ENCODE measurements at places on chromosomes 2 and 18. TPM values are rescaled to one million over a fixed set of nuclear protein-coding genes. Genes with fewer than 3 reads are reported as not detected.

- no peak for ATAC-seq
These were observed 151.1 kb upstream of the RIOK3 start for GRCh38 chr18:23301972-23302371.

CPLX4 gene
- not detected for total RNA-seq

C1QL2 gene
- total RNA-seq: not detected

CRACDL gene
- 1.2 TPM for total RNA-seq

GRCh38 chr2:176099728-176100546, at the start of gene HOXD12:
Gene HOXD12, plus strand, starts transcription at chr2:176099795. Its CDS starts 7 bp downstream, at chr2:176099802.
- no peak for ATAC-seq

ALLC gene
- not detected for total RNA-seq

GRCh38 chr18:33369711-33370449, 70.6 kb downstream of the CCDC178 start:
- no peak for ATAC-seq

DSG4 gene
- total RNA-seq: not detected

DNA sequence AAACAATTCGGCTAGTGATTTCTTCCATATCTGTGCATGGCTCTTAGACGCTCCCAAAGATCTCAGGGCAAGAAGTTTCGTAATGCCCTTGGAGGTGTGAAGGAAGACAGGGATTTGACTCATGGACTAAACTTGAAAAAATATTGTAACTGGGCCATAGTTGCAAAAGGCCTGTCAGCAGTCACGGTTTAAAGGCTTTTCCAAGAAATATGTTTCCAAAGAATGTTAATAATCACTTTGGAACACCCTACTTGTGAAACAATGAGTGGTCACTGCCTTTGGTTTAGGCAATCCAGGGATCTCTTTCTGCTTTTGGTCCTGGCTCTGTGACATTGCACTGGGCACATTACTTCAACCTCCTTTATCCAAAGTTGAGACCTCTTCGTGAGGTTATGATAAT, 102.5 kb upstream of the RASGRP3 start:
- peak; percentile 83 for ATAC-seq

GRCh38 chr2:25410370-25410769, 68.6 kb upstream of the DNMT3A start:
- ATAC-seq: no peak

PKDCC gene
- 193 TPM for total RNA-seq

ZNF532 gene
- total RNA-seq: 114 TPM

DNA sequence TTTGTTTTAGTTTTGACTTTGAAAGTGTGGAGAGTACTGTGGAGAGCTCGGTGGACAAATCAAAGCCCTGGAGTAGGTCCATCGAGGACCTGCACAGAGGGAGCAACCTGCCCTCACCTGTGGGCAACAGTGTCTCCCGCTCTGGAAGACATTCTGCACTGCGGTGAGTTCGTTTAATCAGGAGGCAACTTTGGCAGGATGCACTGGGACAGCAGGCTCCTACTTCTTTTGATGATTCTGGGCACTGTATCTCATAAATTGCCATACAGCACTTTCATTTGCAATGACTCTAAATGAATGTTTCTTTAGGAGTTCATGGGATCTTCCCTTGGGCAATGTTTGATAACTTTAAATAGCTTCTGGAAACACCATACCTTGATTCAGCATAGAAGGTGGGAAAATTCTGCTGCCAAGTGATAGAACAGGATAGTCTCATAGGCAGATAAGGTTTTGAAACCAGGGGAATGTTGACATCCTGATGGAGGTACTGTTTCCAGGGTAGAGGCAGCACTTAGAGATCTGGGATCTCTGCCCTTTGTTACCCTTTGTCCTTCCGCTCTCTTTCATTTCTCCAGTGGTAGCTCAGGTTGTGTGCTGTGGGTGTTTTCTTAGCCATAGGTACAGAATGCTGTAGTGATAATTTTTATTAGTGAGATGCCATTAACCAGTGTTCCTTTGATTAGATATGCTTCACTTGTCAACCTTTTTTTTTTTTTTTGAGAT, 156.2 kb downstream of the PRPF40A start:
- no peak for ATAC-seq

TTC21B gene
- total RNA-seq: 23.9 TPM

- ATAC-seq: no peak
These were observed 37.7 kb downstream of the PIK3C3 start for GRCh38 chr18:41992703-41993102.

DNA sequence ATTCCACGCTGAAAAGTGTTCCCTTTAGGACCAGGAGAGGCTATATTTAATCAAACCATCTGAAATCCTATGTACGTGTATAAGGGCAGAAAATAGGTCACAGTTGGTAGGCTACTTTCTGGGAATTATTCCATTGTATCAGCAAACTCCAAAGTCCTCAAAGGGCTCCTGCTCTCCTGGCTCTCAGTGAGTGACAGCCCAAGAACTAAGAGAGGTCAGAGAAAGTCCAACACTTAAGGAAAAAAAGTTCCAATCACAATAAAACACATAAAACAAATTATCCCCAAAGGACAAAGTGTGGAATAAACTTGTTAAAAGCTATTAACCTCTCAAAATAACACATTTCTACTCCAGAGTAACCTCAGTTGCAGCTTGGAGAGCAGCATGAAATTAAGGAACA, 183.3 kb downstream of the SLC8A1 start:
- no peak for ATAC-seq

- no peak for ATAC-seq
These were observed 12.4 kb upstream of the CATIP start for GRCh38 chr2:218344090-218344754.

DNA sequence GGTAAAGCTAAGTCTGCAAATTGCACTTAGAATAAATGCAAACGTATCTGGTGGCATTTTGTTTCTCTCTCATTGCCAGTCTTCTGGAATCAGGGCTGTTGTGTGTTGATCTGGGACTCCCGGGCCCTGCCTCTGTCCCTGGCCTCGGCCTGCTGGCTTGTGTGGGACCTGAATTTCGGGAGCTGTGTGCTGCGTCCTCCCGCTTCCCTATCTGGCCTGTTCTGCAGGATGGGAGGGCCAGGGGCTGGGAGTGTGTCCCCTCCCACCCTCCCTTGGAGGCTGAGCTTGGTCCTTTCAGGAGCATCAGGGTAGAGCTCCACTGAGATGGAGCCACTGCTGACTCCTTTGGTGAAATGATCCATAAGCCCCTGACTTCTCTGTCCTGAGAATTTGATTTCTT, 118.5 kb downstream of the ACKR3 start:
- ATAC-seq: no peak

RTTN gene
- total RNA-seq: 7.4 TPM

HMSD gene
- total RNA-seq: not detected

GRCh38 chr2:109719871-109720270, 74.2 kb upstream of the RGPD5 start:
- ATAC-seq: no peak

PDE1A gene
- total RNA-seq: 10.7 TPM

GRCh38 chr2:200716386-200716785, 95.3 kb upstream of the BZW1 start:
- no peak for ATAC-seq

CTAGE1 gene
- total RNA-seq: not detected

ANKRD44 gene
- total RNA-seq: 38.3 TPM

DNA sequence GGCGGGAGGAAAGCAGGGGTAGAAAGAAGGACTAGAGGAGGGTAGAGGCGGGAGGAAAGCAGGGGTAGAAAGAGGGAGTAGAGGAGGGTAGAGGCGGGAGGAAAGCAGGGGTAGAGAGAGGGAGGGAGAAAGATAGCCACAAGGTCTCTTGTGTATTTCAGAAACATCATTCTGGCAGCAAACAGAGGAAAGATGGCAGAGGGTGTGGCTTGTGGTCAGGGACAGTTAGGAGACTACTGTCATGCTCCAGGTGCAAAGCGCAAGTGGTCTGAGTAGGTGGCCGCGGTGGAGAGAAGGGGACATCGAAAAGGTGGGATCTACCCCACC, 82.4 kb upstream of the TAF1B start:
- ATAC-seq: no peak

DNA sequence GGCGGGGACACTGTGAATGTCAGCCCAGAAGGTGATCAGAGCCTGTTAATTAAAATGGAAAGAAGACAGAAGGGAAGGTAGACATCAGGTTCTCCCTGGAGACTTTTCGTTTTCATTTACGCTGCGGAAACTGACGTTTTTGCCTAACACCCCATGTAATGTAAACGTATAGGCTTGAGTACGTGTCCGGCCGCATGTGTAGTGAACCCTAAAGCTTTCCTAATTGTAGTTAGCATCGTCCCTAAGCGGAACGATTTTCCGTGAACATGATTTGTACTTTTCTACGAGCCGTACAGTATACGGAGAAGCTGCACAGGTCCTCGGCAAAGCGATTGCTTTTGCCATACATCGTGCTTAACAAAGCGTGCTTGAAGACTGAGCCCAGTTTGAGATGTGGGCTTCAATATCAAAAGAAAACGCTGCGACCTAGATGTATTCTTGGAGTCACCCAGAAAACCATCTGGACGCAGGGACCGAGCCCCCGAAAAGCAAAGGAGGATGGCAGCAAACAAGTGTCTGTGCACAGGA, 284 bp downstream of the TIMM21 start:
- ATAC-seq: no peak

DNA sequence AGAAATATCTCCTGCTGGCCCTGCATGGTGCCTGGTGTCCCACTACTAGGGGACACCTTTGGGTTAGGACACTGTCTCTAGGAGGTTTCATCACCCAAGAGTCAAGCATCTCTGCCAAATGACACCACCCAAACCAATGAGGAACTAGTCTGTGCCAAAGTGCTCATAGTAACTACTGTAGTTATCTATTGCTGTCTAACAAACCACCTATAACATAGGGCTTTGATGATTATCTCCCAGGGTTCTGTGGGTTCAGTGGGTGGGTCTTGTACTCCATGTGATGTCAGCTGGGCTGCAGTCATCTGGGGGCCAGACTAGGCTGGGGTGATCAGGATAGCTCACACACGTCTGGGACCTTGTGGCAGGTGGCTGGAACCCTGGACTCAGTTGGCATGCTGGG, 59.8 kb downstream of the EPAS1 start:
- ATAC-seq: no peak

GALR1 gene
- 0.27 TPM for total RNA-seq

CTNNA2 gene
- 4.2 TPM for total RNA-seq

- no peak for ATAC-seq
These were observed 100.8 kb upstream of the UGP2 start for GRCh38 chr2:63740943-63741342.

DNA sequence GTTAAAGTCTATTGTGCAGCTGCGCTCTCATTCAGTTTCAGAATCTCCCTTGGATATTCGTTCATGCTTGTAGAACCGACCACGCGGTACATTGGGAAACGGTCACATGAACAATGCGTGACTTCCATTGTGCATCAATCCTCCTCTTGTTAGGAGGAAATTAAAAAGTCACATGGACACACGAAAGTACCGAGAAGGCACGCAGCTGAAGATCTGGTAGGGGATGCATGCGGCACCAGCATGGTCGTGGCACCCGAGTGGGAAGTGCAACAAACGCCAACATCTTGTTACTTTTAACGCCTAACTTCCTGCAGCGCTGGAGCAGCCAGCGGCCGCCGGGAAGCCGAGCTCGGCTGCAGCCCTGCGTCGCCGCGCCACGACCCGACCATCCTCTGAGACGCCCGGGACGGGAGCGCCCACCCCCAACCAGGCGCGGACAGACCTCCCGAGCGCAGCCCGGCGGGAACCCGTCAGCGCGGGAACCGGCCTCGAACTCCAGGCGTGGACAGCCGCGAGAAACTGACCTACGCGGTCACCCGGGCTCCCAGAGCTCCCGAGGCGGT, 412 bp downstream of the OSBPL1A start:
- ATAC-seq: peak; percentile 50

GRCh38 chr2:226799211-226799975, at the start of gene IRS1:
Gene IRS1, minus strand, starts transcription at chr2:226799820. Its CDS starts 1,082 bp downstream, at chr2:226798738.
- peak; percentile 78 for ATAC-seq

GRCh38 chr2:120550893-120551446, 184.7 kb upstream of the GLI2 start:
- ATAC-seq: no peak

IL1R1 gene
- total RNA-seq: 64.3 TPM

- ATAC-seq: peak; percentile 52
These were observed 34.9 kb downstream of the DNMT3A start for GRCh38 chr2:25306777-25307368.

- ATAC-seq: no peak
These were observed 234.8 kb upstream of the PIK3C3 start for GRCh38 chr18:41720226-41720625.

DARS1 gene
- total RNA-seq: 176 TPM

CDK15 gene
- total RNA-seq: 0.07 TPM

- ATAC-seq: no peak
These were observed 692.2 kb upstream of the LINC00305 start for GRCh38 chr18:64840911-64841701.

CCDC93 gene
- total RNA-seq: 15.4 TPM

NT5DC4 gene
- 0.27 TPM for total RNA-seq

RGPD4 gene
- total RNA-seq: not detected

- no peak for ATAC-seq
These were observed 67.0 kb downstream of the FAM161A start for GRCh38 chr2:61786876-61787275.

DNA sequence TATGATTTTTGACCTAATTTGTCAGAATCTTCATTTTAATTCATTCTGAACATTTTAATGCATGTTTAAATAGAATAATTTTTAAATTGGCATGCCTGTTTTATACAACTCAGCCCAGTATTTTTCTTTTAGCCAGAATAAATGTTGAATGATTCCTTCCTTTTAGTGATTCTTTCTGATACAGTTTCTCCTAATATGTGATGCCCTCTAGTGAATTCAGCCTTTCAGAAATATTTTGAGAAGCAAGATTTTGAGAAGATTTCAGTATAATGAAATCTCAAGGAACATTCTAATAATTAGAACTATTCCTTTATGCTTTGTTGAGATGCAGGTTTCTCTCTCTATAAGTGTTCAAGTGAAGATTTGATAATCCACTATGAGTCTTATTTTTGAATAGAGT, 28.5 kb downstream of the LCLAT1 start:
- ATAC-seq: no peak

DNA sequence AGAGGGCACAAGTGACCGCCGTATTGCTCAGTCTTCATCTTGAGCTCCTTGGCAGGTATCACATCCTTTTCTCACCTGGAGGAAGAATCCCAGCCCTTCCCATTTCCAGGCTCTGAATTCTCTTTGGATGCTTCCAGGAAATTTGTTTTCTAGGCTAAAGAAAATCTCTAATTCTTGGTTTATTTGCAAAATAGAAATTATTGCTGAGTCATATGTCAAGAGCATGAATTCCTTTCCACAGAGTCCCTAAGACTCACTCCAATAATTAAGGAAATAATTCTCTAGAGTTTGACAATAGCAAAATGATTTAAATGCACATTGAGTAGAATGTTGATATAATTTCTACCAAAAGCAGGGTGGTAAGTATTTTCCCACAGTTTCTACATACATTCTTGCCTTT, 16.3 kb upstream of the CCDC68 start:
- ATAC-seq: no peak

- no peak for ATAC-seq
These were observed 8.4 kb downstream of the FHL2 start for GRCh38 chr2:105390454-105390853.

- ATAC-seq: no peak
These were observed 76.2 kb downstream of the AAK1 start for GRCh38 chr2:69567157-69567908.

UGT1A8 gene
- not detected for total RNA-seq

GRCh38 chr2:103161456-103162289, 399.8 kb downstream of the TMEM182 start:
- ATAC-seq: no peak

UGT1A10 gene
- total RNA-seq: 0.16 TPM
